ENCODE measurements at places on chromosomes 12 and 14.

GRCh38 chr12:55934773-55935172 lies 3.8 kb downstream of the DGKA start:
- no peak for DNase-seq
- H3K36me3 ChIP-seq, result peaks cover 59% of the 10 kb centered on the region
- H3K27me3 ChIP-seq, result no peaks in the 10 kb centered on the region

DNA sequence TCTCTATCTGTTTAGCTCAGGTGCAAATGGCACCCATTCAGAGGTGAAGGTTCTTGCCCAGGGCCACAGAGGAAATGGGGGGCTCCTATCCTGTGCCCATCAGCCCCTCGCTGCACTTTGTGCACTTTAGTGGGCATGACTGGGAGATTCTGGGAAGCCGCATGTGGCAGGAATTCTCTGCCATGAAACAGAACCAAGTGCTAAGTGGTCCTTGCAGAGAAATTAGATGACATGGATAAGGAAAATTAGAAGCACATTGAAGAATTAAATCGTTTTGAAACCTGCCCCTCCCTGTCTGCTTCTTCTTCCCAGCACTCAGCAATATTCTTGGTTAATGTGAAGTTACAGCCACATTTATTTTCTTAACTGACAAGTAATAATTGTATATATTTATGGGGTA lies 185.2 kb upstream of the RTL1 start:
- DNase-seq, result no peak
- H3K36me3 ChIP-seq, result no peaks in the 10 kb centered on the region
- no peak overlapping the region for H3K4me3 ChIP-seq
- peaks cover 23% of the 10 kb centered on the region for H3K27me3 ChIP-seq
- H3K4me1 ChIP-seq, result no peaks in the 10 kb centered on the region

DNA sequence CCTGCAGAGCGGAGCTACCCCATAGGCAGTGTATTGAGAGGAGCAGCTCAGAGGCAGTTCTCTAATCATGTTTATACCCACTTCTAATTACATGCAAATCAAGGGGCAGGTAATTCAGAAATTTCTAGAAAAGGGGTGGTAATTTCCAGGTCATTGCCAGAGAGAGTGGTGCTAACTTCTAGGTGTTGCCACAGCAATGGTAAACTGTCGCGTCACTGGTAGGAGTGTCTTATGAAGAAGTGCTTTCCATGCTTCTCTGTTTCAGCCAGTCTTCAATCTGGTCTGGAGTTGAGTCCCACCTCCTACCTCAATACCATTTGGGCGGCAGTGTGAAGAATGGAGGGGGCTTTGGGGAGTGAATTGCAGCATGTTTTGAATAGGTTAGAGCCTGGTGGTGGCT lies 8.5 kb upstream of the AMN1 start:
- no peaks in the 10 kb centered on the region for H3K27me3 ChIP-seq
- H3K27ac ChIP-seq, result no peak overlapping the region
- no peak for DNase-seq
- H3K4me1 ChIP-seq, result peaks cover 32% of the 10 kb centered on the region

DNA sequence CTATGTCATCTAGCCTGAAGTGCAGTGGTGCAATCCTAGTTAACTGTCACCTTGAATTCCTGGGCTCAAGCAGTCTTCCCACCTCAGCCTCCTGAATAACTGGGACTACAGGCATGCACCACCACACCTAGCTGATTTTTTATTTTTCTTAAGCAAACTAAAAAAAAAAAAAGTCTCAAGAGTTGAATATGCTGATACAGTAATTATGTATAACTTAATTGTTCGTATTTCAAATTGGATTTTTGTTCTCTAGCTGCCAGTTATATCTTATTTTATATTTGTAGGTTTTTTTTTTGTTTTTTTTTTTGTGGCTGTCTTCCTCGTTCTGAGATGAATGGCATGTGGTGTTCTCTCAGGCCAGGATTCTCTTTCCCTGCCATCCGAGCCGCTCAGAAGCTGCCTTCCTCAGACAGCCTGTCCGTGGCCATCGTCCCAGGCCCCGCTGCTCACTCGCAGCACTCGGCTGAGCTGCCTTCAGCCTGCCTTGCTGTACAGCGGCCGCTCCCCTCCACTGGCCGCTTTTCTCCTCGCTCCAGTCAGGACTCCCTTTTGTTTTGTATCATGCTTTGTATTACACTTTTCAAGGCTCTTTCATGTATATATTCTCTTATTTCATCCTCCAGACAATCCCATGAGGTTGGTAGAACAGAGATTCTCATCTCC lies 53.3 kb downstream of the WDR20 start:
- H3K4me1 ChIP-seq, result peaks cover 26% of the 10 kb centered on the region
- no peak overlapping the region for H3K4me3 ChIP-seq
- H3K27me3 ChIP-seq, result no peaks in the 10 kb centered on the region
- no peak for DNase-seq
- no peak overlapping the region for H3K27ac ChIP-seq
- peaks cover 21% of the 10 kb centered on the region for H3K36me3 ChIP-seq

GRCh38 chr12:54798651-54799050 lies 55.7 kb upstream of the MUCL1 start:
- no peak for DNase-seq
- H3K27ac ChIP-seq, result no peak overlapping the region
- no peak overlapping the region for H3K4me3 ChIP-seq

DNA sequence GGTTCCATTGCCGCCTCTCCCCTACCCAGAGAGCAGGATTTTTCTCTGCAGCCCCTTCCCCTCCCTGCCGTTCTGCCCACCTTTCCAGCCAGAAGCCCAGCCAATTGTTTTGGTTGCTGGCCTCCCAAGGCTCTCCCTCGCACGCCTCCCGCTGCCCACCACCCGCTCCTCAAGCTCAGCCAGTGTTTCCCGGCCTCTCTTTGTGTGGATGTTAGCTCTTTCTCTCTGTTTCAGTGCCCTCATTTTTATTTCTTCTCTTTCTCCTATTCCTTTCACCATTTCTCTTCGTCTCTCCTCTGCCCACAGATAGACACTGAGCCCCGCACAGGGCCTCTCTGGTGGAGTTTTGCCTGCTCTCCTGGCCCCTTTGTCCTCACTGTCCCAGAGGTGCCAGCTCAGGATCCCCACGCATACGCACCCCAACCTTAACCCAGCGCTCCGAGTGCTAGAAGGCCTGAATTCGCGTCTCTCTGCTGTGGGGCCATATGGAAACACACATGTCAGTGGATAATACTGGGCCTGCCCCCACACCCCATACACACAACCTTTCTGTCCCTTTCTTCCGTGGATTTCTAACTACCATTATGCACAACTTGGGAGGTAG lies 54.9 kb downstream of the SMUG1 start:
- DNase-seq, result no peak
- H3K36me3 ChIP-seq, result no peaks in the 10 kb centered on the region
- H3K27me3 ChIP-seq, result peaks cover 61% of the 10 kb centered on the region
- H3K4me1 ChIP-seq, result peaks cover 2% of the 10 kb centered on the region

- no peak overlapping the region for H3K27ac ChIP-seq
- H3K4me1 ChIP-seq, result peaks cover 14% of the 10 kb centered on the region
- no peak for DNase-seq
- H3K4me3 ChIP-seq, result no peak overlapping the region
- H3K27me3 ChIP-seq, result no peaks in the 10 kb centered on the region
These were observed 12.8 kb downstream of the ZFYVE1 start for GRCh38 chr14:73014105-73014504.

GRCh38 chr12:10497602-10498001 lies 8.1 kb upstream of the EIF2S3B start:
- H3K27ac ChIP-seq, result peak overlapping the region; percentile 82
- peaks cover 34% of the 10 kb centered on the region for H3K4me1 ChIP-seq
- H3K4me3 ChIP-seq, result peak overlapping the region; percentile 63

DNA sequence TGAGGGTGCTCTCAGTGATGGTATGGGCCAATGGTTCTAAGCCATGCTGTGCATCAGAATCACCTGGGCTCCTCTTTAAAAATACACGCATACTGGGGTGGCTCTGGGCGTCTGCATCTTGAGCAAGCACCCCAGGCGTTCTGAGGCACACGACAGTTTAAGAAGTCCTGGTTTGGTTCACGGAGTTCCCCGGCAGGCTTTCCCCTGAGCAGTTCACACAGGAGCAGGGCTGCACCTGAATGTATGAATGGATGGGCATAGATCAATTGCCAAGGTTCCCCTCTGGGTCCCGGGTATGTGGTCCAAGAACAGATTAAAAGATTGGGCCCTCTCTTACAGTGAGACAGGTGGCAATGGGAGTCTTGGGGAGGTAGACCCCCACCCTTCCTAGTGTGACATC lies 395.3 kb downstream of the DPF3 start:
- no peak for DNase-seq
- no peak overlapping the region for H3K27ac ChIP-seq
- H3K4me1 ChIP-seq, result no peaks in the 10 kb centered on the region
- H3K4me3 ChIP-seq, result no peak overlapping the region
- H3K27me3 ChIP-seq, result peaks cover 51% of the 10 kb centered on the region

- peak overlapping the region; percentile 94 for H3K4me3 ChIP-seq
- peaks cover 29% of the 10 kb centered on the region for H3K4me1 ChIP-seq
- peaks cover 12% of the 10 kb centered on the region for H3K27me3 ChIP-seq
- peak overlapping the region; percentile 91 for H3K27ac ChIP-seq
- DNase-seq, result no peak
- H3K36me3 ChIP-seq, result peaks cover 1% of the 10 kb centered on the region
These were observed 796 bp upstream of the POP5 start for GRCh38 chr12:120581998-120582397.

DNA sequence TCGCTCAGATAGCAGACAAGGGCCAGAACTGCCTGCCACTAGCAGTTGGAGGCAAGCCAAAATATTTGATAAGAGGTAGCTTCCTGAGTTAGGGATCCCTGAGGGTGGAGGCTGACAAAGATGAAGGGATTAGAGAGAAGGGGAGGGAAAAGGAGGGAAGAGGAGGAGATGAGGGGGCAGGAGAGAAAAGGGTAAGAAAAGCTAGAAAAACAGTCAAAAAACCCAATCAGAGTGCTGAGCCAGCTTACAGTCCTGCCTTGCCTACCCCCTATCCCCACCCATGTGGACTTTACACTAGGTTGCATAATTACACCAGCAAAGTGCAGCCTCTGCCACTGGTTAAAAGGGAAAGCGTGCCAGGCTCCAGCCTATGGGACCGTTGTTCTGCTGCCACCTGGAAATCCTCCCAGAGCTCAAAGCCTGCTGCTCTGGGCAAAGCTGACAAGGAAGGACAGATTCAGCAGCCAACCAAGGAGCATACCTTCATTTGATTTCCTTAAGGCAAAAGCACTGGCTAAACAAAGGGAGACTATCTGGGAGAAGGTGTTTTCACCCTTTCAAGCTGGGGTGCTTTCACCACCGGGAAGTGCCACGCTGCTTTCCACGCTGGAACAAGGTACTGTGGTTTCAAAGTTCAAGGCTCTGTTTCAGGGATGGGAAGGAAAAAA lies 3.8 kb upstream of the NUMB start:
- peaks cover 34% of the 10 kb centered on the region for H3K4me1 ChIP-seq
- H3K27me3 ChIP-seq, result no peaks in the 10 kb centered on the region
- peaks cover 3% of the 10 kb centered on the region for H3K36me3 ChIP-seq
- DNase-seq, result no peak
- no peak overlapping the region for H3K27ac ChIP-seq
- H3K4me3 ChIP-seq, result no peak overlapping the region

DNA sequence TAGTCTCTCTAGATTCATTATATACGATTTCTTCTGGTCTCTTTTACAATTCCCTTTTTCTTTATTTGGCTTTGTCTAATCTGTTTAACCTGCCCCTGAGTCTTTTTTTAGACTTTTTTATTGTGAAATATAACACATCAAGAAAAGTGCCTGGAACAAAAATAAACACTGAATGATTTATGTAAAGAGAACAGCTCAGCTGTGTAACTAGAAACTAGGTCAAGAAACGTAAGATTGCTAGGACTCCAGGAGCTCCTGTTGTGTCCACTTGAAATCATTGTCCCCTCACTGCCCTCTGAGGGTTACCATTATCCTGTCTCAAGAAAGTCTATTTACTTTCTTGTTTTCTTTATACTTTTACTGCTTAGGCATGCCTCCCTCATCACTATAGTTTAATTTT lies 23.1 kb downstream of the EXD2 start:
- no peak for DNase-seq
- no peaks in the 10 kb centered on the region for H3K27me3 ChIP-seq
- no peak overlapping the region for H3K27ac ChIP-seq
- no peaks in the 10 kb centered on the region for H3K4me1 ChIP-seq

- H3K27ac ChIP-seq, result no peak overlapping the region
- H3K4me1 ChIP-seq, result no peaks in the 10 kb centered on the region
- no peaks in the 10 kb centered on the region for H3K36me3 ChIP-seq
- H3K27me3 ChIP-seq, result no peaks in the 10 kb centered on the region
- DNase-seq, result no peak
These were observed 168.6 kb downstream of the TMTC3 start for GRCh38 chr12:88310666-88311065.

DNA sequence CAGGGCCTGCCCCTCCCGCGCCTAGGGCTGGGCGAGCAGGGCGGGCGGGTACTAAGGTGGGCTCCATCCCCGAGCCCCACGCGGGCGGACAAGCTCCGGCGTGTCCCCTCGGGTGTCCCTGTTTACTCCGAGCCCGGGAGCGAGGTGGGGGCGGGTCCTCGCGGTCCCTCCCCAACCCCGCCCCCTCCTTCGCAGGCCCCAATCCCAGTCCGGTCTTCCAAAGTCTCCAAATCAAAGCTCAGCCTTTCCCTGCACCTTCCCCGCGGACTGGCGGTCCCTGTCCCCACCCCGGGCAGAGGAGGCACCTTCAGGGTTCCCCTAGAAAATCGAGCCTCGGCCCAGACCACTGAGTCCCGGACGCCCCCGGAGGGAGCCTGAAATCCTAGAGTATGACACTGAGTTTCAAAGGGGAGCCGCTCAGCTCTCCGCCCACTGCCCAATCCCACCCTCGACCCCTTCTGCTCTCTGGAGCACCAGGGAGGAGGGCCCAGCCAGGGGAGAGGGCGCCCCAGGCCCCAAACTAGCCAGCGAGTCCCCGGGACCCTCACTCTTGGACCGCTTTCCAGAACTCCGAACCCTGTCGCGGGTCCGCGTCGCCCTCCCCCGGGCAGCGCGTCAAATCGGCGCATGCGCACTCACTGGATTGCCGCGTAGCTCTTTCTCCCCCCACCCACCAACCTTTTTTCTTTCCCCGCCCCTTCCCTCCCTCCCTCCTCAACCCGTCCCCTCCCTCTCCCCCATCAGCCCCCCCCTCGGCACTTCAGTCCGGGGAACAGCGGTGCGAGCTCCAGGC lies at the start of gene LRP1:
Gene LRP1, plus strand, starts transcription at position 758 of the 793 bp plus-strand sequence. CDS start 482 bp downstream, outside the sequence.
- peak; percentile 75 for DNase-seq
- H3K4me3 ChIP-seq, result peak within 1 kb of the TSS; percentile 85
- H3K36me3 ChIP-seq, result peaks cover 3% of the 10 kb centered on the region
- H3K27ac ChIP-seq, result peak within 1 kb of the TSS; percentile 73
- peaks cover 61% of the 10 kb centered on the region for H3K27me3 ChIP-seq

GRCh38 chr12:45217846-45218245 lies 2.0 kb downstream of the ANO6 start:
- H3K36me3 ChIP-seq, result peaks cover 18% of the 10 kb centered on the region
- H3K27ac ChIP-seq, result no peak overlapping the region
- no peak for DNase-seq
- H3K27me3 ChIP-seq, result no peaks in the 10 kb centered on the region

GRCh38 chr12:90173499-90174197 lies 465.0 kb upstream of the ATP2B1 start:
- H3K4me1 ChIP-seq, result peaks cover 1% of the 10 kb centered on the region
- no peaks in the 10 kb centered on the region for H3K36me3 ChIP-seq
- no peak for DNase-seq
- H3K27me3 ChIP-seq, result peaks cover 9% of the 10 kb centered on the region

- no peaks in the 10 kb centered on the region for H3K36me3 ChIP-seq
- H3K27me3 ChIP-seq, result no peaks in the 10 kb centered on the region
- no peak overlapping the region for H3K27ac ChIP-seq
- no peak overlapping the region for H3K4me3 ChIP-seq
- no peaks in the 10 kb centered on the region for H3K4me1 ChIP-seq
- no peak for DNase-seq
These were observed 74.8 kb downstream of the FLRT2 start for GRCh38 chr14:85604714-85605113.

- no peak overlapping the region for H3K4me3 ChIP-seq
- peaks cover 4% of the 10 kb centered on the region for H3K4me1 ChIP-seq
- H3K27me3 ChIP-seq, result peaks cover 17% of the 10 kb centered on the region
- no peak for DNase-seq
- no peak overlapping the region for H3K27ac ChIP-seq
- H3K36me3 ChIP-seq, result peaks cover 2% of the 10 kb centered on the region
These were observed 10.5 kb upstream of the B4GALNT3 start for GRCh38 chr12:449203-449602.
